Stimulated activated CD4-positive, alpha-beta T cell treated with anti-CD3 and anti-CD28 coated beads, Interleukin-15, amount 100 ng/mL, for 1 hour (primary cell): ENCODE measurements at places on chromosomes 1 and 21.

- DNase-seq, result no peak
Measured at GRCh38 chr1:6991266-6991665, 206.0 kb downstream of the CAMTA1 start.

GRCh38 chr1:9426291-9426711 lies 113.0 kb upstream of the SLC25A33 start:
- DNase-seq, result peak; percentile 22

GRCh38 chr1:30936541-30937171 lies 28.1 kb upstream of the SDC3 start:
- no peak for DNase-seq

DNA sequence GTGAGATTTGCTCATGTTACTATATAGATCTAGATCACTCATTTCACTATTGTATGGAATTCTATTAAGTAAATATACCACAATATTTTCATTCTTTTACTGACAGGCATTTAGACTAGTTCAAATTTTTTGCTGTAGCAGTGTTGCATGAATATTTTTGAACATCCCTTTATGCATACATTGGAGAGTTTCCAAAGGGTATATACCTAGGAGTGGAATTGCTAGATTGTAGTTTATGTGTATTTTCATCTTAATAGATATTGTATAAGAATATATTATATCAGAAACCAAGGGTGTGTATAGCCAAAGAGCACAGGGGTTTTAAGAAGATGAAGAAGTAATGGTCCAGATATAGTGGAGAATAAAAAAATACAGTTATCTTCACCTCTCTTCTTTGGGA lies 6.2 kb downstream of the SCMH1 start:
- no peak for DNase-seq

DNA sequence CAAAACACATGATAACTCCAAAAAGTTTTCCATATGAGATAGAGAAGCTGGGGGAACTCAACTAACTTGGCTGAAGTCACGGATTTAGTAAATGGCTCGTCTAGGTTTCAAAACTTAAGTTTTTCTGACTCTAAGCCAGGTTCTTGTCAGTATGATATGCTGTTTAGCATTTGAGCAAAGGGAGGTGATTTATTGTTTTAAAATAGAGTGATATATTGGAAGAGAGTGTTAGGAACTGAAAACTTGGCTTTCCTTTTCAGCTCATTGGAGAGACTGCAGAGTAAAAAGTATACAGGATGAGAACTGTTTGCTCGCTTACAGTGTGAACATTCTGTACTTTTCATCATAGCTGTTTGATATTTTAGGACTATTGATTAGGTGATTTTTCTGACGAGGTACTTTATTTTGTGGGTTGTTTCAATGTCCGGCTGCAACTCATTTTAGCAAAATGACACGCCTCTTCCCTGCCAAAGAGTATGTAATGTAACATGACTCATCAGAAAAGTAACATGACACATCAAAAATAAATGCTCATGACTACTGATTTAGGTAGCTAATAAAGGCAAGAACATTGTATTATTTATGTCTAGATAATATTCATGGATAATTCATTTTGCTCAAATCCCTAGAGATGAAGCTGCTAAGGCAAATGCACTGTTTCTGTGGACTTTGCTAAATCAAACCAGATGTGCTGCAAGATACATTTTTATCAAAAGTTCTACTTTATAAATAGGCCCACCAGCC lies 355.1 kb downstream of the GPATCH2 start:
- no peak for DNase-seq

GRCh38 chr1:202304375-202304774 lies 37.4 kb downstream of the UBE2T start:
- no peak for DNase-seq

- no peak for DNase-seq
Measured at GRCh38 chr1:15282810-15283474, 35.9 kb downstream of the FHAD1 start.

DNA sequence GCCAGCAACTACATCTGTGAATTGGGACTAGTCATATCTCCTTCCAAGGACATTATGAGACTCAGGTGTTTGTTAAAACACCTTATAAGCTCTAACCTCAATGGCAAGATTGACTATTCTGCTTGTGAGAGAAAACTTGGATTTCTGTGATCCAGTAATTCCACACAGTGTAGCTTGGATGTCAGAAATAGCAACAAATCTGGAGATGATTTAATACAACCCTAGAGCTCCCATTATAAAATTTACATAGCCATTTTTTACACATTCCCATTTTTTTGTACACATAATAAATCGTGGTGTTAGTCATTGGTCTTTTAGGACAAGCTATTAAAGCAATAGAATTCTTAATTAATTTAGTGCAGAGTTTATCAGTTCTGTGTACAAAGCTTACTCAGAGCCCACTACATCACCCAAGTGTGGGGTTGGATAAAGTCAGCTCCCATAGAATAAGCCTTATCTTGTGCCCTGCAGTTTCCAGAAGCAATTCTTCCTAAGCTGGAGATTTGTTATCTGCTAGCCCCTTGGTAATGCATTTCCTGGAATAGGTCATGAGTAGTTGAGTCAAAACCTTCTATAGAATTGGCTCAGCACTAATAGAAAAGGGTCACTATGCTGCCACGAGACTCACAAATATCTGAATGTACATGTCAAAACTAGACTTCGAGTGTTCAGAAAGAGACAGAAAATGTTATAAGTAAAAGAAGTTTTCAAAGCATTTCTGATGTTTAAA lies 434.0 kb upstream of the RUNX1 start:
- DNase-seq, result no peak

GRCh38 chr1:161242313-161242712 lies 4.3 kb upstream of the NR1I3 start:
- no peak for DNase-seq

- DNase-seq, result peak; percentile 39
Measured at GRCh38 chr1:88684482-88685258, 597 bp downstream of the PKN2 start.

DNA sequence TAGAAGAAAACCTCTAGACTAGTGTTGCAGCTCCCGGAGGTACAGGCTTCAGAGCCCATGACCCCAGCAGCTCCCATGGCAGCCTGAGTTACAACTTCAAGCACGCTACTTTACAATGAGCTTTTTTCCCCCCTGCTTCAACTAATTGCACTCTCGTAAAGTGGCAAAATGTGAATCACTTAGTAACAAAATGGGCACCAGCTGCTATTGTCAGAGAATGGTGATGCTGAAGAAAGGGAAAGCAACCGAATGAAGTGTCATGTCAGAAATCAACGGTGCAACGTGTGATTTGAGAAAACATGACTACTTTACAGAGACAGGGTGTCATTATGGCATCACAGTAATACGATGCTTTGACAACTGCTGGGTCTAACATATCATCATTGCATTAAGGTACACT lies 40.5 kb downstream of the ESRRG start:
- DNase-seq, result no peak

GRCh38 chr1:20983297-20983889 lies 193.3 kb downstream of the EIF4G3 start:
- no peak for DNase-seq

DNA sequence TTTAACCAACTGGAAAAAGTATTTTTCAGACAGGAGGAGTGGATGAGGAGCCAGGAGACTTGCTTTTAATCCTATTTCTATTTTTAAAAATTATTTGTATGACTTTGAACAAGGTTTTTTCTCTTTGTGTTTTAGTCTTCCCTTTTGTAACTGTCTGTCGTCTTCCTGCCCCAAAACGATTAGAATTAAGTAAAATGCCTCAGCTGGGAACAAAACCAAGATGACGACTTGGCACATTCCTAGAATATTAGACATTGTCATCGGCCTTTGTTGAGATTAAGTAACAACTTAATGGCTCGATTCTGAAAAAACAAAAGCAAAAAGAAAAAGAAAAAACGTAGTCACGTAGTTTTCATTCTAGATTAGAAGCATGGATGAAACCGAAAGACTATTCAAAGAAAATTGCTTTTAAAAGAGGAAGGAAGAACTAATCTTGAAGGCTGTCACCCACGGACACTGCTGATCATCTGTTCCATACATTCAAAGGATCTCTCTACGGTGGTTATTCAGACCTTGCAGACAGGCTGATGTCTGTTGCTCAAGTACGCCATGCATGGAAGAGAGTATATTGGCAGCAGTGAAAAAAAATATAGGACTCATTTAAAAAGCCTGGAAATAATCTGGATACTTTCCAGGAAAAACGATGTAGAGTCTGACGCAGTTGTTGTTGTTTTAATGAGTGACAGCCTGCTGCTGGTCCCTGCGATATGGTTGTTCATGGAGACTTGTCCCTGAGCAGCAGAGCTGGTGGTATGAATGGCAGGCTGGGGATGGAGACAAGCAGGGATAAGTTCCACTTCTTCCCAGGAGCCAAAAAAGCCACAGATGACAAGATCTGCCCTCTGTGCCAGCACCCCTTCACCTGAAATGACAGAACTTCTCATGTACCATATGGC lies 16.8 kb downstream of the GNG4 start:
- DNase-seq, result no peak

DNA sequence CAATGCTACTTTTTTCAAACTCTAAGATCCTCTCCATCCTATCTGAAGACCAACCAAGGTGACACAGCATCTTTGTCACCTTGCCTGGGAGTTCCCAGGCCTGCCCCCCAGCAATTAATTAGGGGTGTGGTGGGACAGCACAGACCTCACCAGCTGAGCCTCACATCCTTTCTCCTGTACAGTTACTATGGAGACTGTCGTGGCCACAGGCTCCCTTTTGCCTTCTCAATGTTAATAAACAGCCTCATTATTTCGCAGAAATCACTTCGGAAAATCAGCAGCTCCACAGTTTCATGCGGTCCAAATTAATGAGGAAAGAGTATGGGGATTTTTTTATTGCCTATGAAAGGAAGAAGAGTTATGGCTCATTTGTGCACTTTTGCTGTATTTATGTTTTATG lies 378.3 kb downstream of the NPHP4 start:
- no peak for DNase-seq

GRCh38 chr1:32981003-32981901 lies 16.6 kb upstream of the RNF19B start:
- DNase-seq, result peak; percentile 35

GRCh38 chr21:45299864-45300785 lies 12.4 kb upstream of the POFUT2 start:
- no peak for DNase-seq

GRCh38 chr1:43772978-43773377 lies 65.6 kb downstream of the ST3GAL3 start:
- DNase-seq, result no peak

- no peak for DNase-seq
Measured at GRCh38 chr1:221886743-221887414, 145.0 kb upstream of the DUSP10 start.

- DNase-seq, result no peak
Measured at GRCh38 chr1:51950701-51951100, 39.8 kb downstream of the RAB3B start.

DNA sequence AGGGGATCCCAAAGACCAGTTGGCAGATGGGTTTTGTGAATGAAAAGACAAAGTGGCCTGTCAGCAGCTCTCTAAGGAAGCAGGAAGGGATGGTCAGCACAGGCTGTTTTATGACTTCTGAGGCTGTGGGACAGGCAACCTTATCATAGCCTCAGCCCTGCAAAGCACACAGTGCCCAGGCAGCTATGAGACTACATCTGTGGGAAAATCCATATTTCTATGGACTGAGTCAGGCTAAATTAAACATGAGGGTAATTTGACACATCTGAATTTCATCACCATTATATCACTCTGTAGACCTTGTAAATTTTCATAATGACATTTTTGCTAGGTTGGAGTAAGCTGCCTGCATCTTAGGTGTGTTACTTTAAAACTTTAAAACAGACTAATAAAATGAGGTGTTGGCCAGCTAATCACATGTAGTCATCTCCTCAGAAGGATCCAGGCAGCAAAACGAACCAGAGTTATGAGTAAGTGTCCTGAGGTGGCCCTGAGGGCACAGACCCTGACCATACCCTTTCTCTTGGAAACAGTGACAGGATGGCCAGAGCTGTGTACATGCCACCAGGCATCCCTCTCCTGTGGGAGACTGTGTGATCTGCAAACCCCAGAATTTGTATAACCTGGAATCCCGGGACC lies 14.6 kb downstream of the NGF start:
- DNase-seq, result no peak

GRCh38 chr1:233261206-233261605 lies 34.3 kb downstream of the PCNX2 start:
- DNase-seq, result no peak

DNA sequence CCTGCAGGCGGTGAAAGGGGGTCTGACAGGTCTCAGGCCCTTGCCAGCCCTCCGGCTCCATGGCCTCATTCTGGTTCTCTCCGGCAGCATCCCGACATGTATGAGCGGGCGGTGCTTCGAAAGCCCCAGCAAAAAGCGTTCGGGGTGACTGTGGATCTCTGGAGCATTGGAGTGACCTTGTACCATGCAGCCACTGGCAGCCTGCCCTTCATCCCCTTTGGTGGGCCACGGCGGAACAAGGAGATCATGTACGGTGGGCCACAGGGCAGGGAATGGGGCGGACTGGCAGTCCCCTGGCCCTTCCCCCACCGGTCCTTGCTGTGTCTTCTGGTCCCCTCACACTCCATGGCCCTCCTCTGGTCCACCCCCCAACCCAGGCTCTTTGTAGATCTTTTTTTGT lies 6.3 kb downstream of the IKBKE start:
- DNase-seq, result no peak

DNA sequence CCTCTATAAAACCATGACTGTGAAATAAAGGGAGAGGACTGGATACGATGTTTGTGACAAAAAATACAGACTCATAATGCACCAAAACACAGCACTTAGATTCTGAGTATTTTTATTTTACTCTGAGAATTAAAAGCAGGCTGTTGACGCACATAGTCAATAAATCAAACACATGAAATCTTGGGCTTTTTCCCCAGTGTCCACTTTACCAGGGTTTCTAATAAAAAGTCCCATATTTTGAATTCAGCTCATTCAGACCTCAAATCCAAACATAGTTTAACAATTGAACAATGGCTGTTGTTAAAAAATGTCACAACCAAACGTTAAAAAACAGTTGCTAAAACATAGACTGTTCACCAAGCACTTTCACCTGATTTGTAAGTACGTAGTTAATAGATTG lies 553.4 kb downstream of the LTN1 start:
- no peak for DNase-seq

GRCh38 chr1:84644472-84644871 lies 45.8 kb downstream of the SSX2IP start:
- DNase-seq, result no peak

DNA sequence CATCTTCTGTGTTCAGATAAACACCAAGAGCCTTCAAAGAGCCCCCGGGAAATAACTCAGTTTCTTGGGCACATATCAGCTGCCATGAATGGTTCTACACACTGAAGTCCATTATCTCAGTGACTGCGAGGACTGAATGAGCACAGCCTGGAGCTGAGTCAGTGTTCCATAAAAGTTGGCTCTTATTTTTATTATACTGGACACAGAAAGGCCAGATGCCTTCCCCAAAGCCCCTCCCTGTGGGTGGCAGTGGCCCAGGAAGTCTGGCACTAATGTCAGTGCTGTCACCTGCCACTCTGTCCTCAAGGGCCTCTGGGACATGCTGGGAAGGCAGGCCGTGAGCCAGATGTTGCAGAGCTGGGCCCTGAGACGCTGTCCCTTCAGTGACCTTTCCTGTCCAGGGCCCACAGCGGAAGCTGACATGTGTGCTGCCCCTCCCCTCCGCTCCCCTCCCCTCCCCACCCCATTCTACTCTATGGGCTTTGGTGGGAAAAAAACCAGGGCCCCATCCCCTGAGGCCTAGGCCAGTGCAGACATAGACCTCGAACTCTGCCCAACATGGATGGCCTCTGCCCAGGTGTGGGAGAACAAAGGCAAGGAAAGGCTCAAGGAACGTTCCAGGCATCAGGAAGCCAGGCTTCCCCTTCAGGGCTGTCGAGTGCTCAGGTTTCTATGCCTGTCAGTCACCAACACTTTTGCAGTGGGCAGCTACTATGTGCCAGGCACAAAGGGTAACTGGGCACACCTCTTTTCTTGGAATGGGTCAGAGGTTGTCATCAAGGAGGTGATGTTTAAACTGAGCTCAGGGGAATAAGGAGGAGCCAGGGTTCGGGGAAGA lies 22.4 kb upstream of the NPPB start:
- no peak for DNase-seq
